ENCODE measurements at places on chromosomes 4 and X.

GRCh38 chrX:108159028-108159670, 67.6 kb downstream of the ATG4A start:
- DNase-seq = no peak

- no peak for DNase-seq
Measured at GRCh38 chrX:344371-344901, 25.8 kb upstream of the GTPBP6 start.

DNA sequence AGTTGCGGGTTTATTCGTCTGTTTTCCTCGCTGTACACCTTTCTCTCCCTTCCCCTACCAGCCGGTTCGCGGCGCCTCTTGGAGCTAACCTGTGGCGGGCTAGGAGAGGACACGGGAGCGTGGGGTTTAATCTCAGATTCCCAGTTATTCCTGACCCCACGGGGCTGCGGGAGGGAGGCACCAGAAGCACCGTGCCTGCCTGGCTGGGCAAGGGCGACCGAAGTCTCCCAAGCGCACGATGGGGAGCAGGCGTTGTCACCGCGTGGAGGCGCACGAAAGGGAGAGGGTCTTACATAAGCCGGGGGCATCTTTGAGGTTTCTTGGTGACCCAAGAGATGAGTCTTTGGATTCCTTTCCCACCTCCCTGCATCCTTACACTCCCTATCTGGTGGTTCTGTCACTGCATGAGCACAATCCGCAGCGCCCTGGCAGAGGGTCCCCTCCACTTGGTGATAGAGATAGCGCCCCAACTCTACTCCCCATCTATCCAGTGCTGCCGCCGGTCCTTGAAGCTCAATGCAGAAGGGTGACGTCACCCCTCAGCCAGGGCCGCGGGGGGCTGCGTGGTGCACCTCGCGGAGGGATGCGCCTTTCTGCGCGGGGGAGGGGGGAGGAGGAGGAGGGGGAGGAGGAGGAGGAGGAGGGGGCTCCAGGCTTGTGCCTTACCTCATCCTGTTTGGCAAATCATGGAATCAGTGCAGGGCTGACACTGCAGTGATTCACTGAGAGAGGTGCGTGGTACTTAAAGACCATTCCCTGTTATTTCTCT, 793 bp downstream of the TSPAN7 start:
- no peak for DNase-seq

- DNase-seq = no peak
Measured at GRCh38 chrX:67050760-67051159, 411.9 kb upstream of the EDA2R start.

- DNase-seq = peak; percentile 56
Measured at GRCh38 chr4:176587920-176588319, 204.8 kb downstream of the VEGFC start.

DNA sequence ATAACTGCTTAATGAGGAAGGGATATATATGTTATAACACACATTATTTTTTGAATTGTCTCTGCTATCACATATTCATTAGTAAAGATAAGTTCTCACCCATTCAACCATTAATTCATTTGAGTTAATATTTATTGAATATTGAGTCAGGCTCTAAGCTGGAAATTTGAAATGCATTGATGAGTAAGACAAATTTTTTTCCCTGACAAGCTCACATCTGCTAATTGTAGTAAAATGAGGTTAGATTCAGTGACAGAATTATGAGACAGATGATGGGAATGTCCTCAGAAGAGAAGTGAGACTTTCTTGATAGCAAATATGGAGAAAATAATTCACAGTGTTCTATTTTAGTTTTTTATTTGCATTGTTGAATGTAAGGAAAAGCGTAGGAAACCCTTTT, 194.3 kb downstream of the SLC4A4 start:
- DNase-seq = no peak

DNA sequence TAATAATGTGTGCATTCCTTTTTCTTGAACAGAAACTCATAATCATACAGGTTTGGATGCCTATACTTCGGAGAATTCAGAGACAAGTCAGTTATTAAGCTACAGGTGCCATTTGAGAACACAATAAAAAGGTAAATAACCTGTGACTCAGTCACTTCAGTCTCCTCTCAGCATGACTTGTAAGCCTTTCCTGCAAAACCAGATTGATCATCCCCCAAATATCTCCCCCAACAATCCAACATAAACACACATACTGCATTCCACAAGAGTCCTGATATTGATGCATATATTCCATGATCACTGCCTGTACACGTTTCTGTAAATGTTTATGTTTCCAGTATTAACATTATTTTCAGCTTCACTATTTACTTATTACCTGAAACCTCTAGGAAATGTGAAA, 110.8 kb downstream of the PWWP3B start:
- DNase-seq = no peak

DNA sequence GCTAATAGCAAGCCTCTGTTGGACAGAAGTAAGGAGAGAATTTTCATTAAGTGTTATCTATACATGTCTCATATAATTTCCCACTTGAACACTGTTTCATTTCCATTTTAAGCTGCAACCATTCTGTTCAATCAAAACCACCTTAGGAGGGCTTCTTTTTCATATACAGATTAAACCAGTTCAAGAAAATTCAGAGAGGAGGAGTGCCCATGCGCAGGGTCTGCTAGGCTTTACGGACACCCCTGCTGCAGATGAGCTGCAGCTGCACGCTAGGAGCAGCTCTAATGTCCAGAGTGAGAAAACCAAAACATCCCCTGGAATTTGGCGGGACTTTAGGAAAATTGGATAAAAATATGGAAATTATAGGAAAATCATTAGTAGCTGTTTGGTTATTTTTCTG, 541.0 kb downstream of the SPRY1 start:
- DNase-seq = no peak

DNA sequence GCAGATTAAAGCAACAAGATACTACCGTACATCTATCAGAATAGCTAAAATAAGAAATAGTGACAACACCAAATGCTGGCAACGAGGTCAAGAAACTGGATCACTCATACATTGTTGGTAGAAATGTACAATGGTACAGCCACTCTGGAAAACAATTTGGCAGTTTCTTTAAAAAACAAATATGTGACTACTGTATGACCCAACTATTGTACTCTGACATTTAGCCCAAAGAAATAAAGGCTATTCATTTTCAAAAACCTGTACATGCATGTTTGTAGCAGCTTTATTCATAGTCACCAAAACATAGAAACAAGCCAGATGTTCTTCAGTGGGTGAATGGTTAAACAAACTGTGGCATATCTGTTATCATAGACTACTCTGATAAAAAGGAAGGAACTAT, 8.2 kb downstream of the CLCN3 start:
- no peak for DNase-seq

GRCh38 chrX:45765767-45766166, 565.1 kb upstream of the DIPK2B start:
- no peak for DNase-seq

GRCh38 chr4:139611391-139611790, 54.2 kb upstream of the MGST2 start:
- DNase-seq = no peak

GRCh38 chr4:185651851-185652250, 116.5 kb upstream of the PDLIM3 start:
- no peak for DNase-seq

DNA sequence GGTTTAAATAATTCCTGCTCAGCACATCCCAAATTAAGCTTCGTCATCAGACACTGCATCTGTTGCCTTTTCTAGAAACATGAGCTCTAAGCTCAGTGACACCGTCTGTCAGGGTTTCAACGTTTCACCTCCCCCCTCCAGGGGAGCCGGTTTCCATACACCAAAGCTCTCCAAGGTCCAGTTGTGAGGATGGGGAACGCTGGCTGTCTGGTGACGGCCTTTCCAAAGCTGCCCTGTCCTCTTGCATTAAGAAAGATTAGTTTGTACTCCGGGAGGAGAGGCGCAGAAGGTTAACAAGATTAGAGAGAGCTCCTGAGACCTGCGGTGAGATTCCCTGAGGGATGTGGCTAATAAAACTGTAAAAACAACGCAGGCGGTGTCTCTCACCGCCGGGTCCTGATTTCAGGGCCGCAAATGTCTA, 43.2 kb downstream of the ASMT start:
- no peak for DNase-seq

GRCh38 chr4:146051223-146051622, 112.6 kb upstream of the ZNF827 start:
- no peak for DNase-seq

- no peak for DNase-seq
Measured at GRCh38 chr4:108146819-108147218, 21.9 kb downstream of the LEF1 start.

- DNase-seq = no peak
Measured at GRCh38 chr4:180150818-180151217, 2092.4 kb upstream of the TENM3 start.

GRCh38 chr4:87002682-87003043, 67.9 kb downstream of the AFF1 start:
- DNase-seq = no peak

DNA sequence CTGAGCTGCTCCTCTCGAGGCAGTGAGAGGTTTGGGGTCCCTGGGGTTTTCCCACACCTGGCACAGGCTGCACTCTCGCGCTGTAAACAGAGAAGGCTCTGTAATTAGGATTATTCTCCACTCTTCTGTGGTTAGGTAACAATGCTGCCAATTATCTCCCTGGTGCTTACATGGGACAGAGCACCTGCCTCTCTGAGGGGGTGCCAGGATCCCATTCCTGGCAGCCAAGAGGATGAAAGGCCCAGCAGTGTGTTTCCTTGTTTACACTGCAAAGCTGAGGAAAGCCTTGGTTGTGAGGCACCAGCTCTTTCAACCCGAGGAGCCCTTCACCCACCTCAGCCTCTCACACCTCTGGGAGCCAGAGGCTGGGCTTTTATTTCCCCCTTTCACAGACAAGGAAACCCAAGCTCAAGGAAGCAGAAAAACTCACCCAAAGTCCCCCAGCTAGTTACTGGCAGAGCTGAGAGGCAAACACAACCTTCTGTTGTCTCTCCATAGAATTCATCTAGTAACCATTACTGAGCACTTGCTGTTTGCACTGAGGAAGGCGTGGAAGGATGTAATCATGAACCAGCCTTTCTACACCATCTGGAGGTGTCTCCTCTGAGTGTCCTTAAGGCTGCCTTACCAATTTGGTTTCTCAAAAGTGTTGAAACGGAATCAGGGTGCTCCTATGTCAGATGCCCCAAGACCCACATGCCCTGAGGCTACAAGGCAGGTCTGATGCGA, 39.7 kb upstream of the PROM1 start:
- no peak for DNase-seq

DNA sequence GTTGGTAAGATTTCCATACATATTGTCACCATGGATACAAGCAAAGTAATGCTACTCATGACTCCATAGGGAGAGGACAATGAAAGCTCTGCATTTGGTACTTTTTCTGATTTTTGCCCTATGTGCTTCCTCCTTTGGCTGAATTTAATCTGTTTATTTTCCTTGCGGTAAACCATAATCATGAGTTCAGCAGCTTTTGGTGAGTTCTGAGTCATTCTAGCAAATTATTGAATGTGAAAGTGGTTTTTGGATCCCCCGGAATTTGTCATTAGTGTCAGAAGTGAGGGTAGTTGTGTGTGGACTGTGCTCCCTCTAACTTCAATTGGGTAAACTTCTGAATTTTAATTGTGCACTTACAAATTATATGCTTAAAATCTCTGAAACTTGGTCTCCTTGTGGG, 170.3 kb downstream of the MOSPD2 start:
- no peak for DNase-seq

DNA sequence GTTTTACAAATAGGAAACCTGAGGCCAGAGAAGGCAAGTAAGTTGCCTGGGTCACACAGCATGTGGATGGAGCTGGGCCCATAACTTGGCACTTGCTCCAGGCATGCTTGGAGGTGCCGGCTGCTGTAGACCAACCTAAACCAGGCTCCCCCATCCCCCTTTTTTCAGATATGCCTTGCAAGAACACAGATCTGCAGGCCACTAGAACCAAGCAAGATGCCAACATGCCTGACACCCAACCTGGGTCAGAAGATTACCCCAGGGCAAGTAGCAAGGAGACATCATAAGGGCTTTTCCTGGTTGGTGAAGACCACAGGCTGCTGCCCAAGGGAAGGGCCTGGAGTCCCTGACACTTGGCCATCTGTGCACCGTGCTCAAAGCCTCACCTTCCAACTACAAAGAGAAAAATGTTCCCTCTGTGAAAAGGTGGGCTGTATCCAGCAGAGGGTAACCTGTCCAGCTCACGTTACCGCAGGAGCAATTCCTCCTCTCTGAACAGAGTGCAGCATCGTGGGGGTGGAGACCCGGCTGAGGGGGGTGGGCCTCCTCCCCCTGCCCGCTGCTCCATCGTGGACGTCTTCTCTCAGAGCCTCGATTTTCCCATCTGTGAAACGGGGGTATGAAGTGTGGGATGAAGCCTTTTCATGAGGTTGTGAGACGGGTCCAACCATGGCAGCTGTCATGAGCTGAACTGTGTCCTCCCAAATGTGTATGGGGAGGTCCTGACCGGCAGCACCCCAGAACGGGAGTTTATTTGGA, 23.0 kb downstream of the HMX1 start:
- DNase-seq = no peak

DNA sequence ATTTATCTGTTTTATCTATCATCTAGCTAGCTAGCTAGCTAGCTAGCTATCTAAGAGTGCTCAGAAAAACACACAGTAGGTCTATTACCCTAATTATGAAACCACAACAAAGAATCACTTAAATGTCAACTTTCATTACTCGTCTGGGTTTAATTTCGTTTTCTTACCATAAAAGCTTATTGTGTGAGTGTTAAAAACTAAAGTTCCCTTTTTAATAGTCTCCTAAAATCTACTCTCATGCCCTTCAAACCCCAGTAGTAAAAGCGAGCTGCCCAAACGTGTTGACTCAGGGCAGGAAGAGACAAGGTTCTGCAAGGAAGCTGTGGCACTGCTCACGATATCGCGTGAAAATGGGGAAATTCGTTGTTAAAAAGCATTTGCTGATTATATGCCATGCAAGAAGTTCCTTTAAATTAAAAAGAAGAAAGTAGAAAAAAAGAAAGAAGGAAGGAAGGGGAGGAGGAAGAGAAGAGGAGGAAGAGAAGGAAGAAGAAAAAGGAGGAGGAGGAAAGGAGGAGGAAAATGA, 595 bp downstream of the MBNL3 start:
- DNase-seq = no peak

GRCh38 chrX:119482041-119482440, 13.8 kb downstream of the SLC25A5 start:
- DNase-seq = no peak

- no peak for DNase-seq
Measured at GRCh38 chr4:153060196-153060595, 124.1 kb downstream of the FHDC1 start.

GRCh38 chrX:130186651-130187050, 14.9 kb downstream of the RAB33A start:
- DNase-seq = no peak

All from brain microvascular endothelial cell (primary cell).